ENCODE measurements at places on chromosomes 1 and 21. TPM values are rescaled to one million over a fixed set of nuclear protein-coding genes. Genes with fewer than 3 reads are reported as not detected.

DNA sequence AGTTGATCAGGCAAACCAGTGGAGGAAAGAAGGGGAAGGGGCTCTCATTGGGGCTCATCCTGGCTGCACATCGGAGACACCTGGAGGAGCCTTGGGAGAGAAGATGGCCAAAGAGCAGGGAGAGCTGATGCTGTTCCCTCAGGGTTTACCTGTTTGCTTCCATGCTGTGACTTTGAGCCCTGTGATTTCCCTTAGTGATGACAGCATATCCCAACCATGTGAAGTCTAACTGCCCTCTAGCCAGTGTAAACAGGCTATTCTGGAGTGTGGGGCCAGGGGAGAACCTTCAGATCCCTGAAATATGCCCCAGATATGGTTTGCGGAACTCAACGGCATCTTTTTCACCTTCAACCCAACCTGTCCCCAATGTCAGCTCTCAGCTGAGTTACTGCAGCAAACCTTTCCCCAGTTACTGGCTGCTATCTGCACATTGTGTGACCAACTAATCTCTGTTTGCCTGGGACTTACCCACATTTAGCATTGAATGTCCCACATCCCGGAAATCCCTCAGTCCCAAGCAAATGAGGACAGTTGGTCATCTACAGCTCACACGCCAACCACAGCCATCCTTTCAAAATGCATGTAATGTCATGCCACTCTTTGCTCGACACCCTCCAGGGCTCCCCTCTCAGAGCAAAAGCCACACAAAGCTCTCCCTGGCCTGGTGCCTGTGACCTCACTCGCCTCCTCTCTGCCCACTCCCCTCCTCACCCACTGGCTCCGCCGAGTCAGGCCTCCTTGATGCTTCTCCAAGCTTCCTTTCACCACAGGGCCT is 242.3 kb downstream of the KCNJ6 start:
- no peak for DNase-seq

DNA sequence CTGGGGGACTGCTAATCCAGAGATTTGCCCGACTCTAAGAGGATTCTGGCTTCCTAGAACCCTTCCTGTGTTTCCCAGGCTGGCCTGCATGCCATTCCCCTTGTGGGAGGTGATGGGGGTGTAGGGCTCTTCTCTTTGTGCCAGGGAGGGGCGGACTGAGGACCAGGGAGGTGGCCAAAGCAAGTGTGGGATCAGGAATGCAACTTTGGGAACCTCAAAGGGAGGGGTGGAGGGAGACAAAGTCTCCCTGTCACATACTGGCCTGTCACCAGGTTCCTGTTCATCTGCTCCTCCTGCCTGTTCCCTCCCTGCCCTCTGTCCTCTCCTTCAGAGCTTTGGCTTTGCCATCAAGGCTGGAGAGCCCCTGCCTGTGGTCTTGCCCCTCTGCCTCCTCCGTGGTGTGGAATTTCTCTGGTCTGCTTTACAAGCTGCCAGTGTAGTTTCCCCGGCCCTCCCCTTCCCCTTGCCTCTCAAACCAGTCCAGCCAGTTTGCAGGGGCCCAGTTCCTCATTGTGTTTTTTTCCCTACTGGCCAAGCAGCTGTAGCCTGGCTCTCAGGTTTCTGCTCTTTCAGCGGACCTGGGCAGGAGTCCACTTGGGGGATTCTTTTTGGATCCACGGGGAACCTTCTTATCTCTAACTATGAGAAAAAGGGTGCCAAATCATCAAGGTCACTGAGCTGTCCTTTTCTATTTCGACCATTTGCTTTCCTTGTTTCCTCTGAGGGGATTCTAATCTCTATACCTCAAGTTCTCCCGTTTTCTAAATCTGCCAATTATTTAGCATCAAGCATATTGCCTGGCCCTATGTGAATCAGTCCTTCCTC is 1.8 kb downstream of the CGN start:
- DNase-seq, result no peak

DNA sequence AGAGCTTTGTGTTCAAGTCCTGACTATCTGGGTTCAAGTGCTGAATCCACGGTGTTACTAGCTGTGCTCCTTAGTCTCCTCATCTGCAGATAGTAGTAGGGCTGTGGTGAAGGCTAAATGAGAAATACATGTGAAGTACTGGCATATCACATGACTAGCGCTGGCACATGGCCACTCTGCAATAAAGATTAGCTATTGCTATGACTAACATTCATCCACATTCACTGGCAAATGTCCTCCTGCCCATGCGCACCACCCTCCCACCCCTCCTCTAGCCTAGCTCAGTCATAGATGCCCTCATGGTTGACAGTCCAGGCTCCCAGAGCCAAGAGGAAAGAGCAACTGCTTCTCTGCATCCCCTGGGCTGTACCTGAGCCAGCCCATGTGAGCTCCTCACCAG is 8.5 kb upstream of the COL8A2 start:
- DNase-seq, result no peak

GCSAML gene
- 0.75 TPM for total RNA-seq

DNA sequence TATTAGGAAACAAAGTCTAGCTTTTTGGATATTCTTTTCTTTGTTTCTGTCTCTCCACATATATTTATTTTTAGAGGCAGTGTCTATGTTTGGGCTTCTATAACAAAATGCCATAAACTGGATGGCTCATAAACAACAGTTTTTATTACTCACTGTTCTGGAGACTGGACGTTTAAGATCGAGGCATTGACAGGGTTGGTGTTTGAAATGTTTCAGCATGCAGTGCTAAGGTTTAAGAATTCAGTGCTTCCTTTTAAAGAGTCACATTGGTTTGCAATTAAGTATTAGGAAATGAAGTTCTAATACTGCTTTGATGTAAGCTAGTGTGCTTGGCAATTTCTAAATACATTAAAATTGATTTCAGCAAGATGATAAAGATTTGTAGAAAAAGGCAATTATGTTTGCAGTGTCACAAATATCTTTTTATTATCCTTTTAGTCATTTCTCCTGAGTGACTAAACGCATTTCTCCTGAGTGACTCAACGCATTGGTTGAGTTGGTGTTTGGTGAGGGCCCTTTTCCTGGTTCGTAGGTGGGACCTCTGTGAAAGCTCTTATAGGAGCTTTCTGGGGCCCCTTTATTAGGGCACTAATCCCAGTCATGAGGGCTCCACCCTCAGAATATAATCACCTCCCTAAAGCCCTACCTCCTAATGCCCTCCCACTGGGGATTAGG is 317.0 kb downstream of the USP25 start:
- DNase-seq, result no peak

KCNJ15 gene
- total RNA-seq, result not detected

ASAP3 gene
- 2.5 TPM for total RNA-seq

ADAMTS4 gene
- total RNA-seq, result 7.0 TPM

- no peak for DNase-seq
Observed at GRCh38 chr1:15260418-15261154, 13.6 kb downstream of the FHAD1 start.

GRCh38 chr21:36323032-36323431 is 3.0 kb downstream of the MORC3 start:
- no peak for DNase-seq

MRPS14 gene
- 32.6 TPM for total RNA-seq

GRCh38 chr1:113804421-113805255 is 7.6 kb downstream of the RSBN1 start:
- DNase-seq, result no peak

DNA sequence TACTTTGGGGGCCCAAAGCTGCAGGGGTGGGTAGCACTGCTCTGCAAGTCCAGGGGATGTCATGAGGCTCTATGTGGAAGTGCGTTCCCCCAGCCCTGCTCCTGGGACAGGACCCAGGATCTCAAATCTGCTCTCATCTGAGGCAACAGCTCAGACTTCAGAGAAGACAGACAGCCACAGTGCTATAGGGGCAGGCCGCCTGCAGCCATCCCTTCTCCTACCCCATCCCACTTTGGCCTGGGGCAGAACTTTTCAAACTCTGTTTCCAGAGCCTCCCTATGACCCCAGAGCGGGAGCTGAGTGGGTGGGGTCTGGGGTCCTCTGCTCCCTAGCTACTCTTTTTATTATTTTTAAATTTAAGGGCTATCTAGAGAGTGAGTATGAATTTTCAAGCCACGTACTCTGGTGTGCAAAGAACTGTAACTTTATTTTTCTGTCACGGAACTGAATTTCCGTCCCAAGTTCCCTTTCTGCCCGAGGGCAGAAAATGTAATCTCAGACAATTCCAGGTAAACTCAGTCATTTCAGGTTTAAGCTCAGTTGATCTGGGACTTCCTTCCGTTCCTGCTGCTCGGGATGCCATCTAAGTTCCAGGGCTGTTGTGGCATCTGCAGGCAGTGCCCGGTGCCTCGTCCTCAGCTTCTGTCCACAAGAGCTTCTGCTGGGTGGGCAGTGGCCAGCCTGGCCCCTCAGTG is 98.3 kb downstream of the ACTL8 start:
- DNase-seq, result no peak

GRCh38 chr21:41393876-41394465 is 32.1 kb upstream of the MX1 start:
- no peak for DNase-seq

RSBN1 gene
- 56.3 TPM for total RNA-seq

ZMYM4 gene
- total RNA-seq, result 45.1 TPM

- peak; percentile 55 for DNase-seq
Observed at GRCh38 chr1:22704440-22705067, 6.1 kb upstream of the EPHB2 start.

TSPAN2 gene
- 0.77 TPM for total RNA-seq
